ENCODE measurements at places on chromosomes 11 and 22.

GRCh38 chr11:3175194-3175593 is 10.1 kb upstream of the OSBPL5 start:
- no peak for DNase-seq

- peak; percentile 66 for DNase-seq
Measured at GRCh38 chr11:31870609-31871309, 59.6 kb upstream of the PAX6 start.

- peak; percentile 82 for DNase-seq
Measured at GRCh38 chr22:43262990-43263644, 76.2 kb upstream of the TTLL12 start.

DNA sequence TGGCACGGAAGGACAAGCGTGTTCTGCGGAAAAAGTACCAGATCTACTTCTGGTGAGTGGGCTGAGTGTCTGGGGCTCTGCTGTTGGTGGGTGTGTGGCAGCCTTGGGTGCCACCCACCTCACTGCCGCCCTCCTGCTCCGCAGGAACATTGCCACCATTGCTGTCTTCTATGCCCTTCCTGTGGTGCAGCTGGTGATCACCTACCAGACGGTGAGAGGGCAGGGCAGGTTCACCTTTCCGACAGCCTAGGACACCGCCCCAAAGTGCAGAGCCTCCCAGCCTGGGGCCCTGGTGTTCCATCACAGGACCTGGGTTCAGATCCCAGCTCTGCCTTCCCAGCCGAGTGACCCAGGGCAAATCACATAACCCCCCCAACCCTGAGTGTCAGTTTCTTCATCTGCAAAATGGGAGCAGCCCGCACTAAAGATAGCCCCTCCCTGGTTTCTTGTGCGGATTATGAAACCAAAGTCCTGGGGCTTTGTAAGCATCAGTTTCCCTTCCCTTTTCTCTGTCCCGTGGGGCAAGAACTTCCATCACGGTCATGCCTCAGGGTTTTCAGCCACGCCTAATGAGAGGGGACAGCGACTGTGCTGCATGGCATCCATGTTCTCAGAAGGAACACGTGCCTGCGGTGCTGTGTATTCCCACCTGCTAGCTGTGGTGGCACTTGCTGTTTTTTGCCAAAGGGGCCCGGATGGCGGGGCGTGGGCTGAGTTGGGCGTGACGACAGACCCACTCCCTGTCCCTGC is 9.8 kb upstream of the TAGLN start:
- DNase-seq = peak; percentile 80

GRCh38 chr22:11616811-11617210 is 3911.2 kb upstream of the OR11H1 start:
- no peak for DNase-seq
